Progenitor cell of endocrine pancreas (in vitro differentiated cells): ENCODE measurements at places on chromosomes 12 and 14. TPM values are rescaled to one million over a fixed set of nuclear protein-coding genes. Genes with fewer than 3 reads are reported as not detected.
A peak's percentile ranks its signal among the peaks of the same experiment; 100 is the strongest.

GRCh38 chr14:80653956-80654355 lies 287.6 kb downstream of the CEP128 start:
- DNase-seq = no peak
- peaks cover 10% of the 10 kb centered on the region for H3K36me3 ChIP-seq
- H3K4me3 ChIP-seq = no peak overlapping the region
- H3K4me1 ChIP-seq = peaks cover 3% of the 10 kb centered on the region

GRCh38 chr12:132202929-132203721 lies 58.9 kb downstream of the NOC4L start:
- DNase-seq = no peak
- no peak overlapping the region for H3K27ac ChIP-seq
- no peak overlapping the region for H3K4me3 ChIP-seq
- peaks cover 49% of the 10 kb centered on the region for H3K27me3 ChIP-seq

The SSPN gene
- total RNA-seq = 2.1 and 2.8 TPM in 2 replicates

The MGST1 gene
- total RNA-seq = 198 and 201 TPM in 2 replicates

GRCh38 chr12:10067942-10068341 lies 30.8 kb downstream of the CLEC1A start:
- no peaks in the 10 kb centered on the region for H3K27me3 ChIP-seq
- H3K4me3 ChIP-seq = no peak overlapping the region
- no peaks in the 10 kb centered on the region for H3K36me3 ChIP-seq
- peaks cover 9% of the 10 kb centered on the region for H3K4me1 ChIP-seq
- H3K27ac ChIP-seq = peak overlapping the region; percentile 57

GRCh38 chr14:74905595-74906142 lies 17.4 kb downstream of the RPS6KL1 start:
- H3K27me3 ChIP-seq = peaks cover 4% of the 10 kb centered on the region
- peak; percentile 72 for DNase-seq
- peaks cover 7% of the 10 kb centered on the region for H3K36me3 ChIP-seq
- H3K4me3 ChIP-seq = no peak overlapping the region

The CISTR gene
- total RNA-seq = 0.58 TPM in 1 of 2 replicates, not detected in the other

The NRIP2 gene
- not detected in 2 replicates for total RNA-seq

The BMP4 gene
- 2.7 and 7.5 TPM in 2 replicates for total RNA-seq

GRCh38 chr12:107330831-107331431 lies 237.6 kb upstream of the CRY1 start:
- DNase-seq = no peak
- no peaks in the 10 kb centered on the region for H3K36me3 ChIP-seq
- H3K27me3 ChIP-seq = peaks cover 54% of the 10 kb centered on the region
- H3K27ac ChIP-seq = no peak overlapping the region
- no peaks in the 10 kb centered on the region for H3K4me1 ChIP-seq
- H3K4me3 ChIP-seq = no peak overlapping the region

The TMTC1 gene
- 18.1 and 19.2 TPM in 2 replicates for total RNA-seq

The RD3L gene
- not detected in 2 replicates for total RNA-seq

DNA sequence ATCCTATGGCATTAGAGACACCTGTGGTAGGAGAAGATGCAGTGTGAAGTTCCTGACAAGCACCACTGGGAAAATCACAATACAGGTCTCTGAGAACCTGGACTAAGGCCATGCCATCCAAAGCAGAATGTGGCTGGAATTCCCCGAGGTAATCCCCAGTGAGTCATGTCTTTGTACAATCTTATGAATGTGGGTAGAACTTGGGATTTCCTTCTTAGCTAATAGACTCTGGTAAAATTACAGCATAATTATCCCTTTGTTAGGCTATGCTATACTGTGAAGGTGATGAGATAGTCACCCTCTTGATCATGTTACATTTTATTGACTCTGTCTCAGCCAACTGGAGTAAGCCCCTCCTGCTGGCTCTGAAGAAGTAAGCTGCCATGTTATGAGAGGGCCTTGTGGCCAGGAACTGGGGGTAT lies 224.3 kb upstream of the DCN start:
- DNase-seq = no peak
- H3K27me3 ChIP-seq = no peaks in the 10 kb centered on the region
- no peaks in the 10 kb centered on the region for H3K4me1 ChIP-seq
- no peaks in the 10 kb centered on the region for H3K36me3 ChIP-seq

- no peak overlapping the region for H3K4me3 ChIP-seq
- H3K36me3 ChIP-seq = peaks cover 1% of the 10 kb centered on the region
- H3K27ac ChIP-seq = no peak overlapping the region
- DNase-seq = no peak
- H3K27me3 ChIP-seq = no peaks in the 10 kb centered on the region
Measured at GRCh38 chr12:69055280-69055679, 122.3 kb upstream of the CPM start.

DNA sequence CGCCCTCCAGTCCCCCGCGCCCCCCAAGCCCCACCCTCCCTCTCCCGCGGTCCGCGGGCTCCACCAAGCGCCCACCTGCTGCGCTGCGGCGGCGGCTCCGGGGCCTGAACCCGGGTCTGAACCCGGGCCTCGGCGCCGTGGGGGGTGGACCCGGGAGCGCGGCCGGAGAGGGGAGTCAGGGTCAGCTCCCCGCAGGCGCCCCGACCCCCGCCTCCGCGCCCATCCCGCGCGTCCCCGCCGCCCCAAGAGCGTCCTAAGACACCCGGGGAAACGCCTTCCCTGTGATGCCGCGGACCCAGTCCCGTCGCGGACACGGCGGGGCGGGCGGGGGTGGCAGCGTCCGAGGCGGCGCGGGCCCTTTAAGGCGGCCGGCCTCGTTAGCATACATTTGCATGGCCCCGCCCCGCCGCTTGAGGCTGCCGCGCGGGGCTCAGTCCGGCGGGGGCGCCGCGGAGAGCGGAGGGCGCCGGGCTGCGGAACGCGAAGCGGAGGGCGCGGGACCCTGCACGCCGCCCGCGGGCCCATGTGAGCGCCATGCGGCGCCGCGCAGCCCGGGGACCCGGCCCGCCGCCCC lies at the start of gene MMP17:
Gene MMP17 (plus strand): TSS at position 433 of the 574 bp plus-strand sequence. CDS start 102 bp downstream, at position 535.
- peak within 1 kb of the TSS; percentile 51 for H3K4me3 ChIP-seq
- H3K4me1 ChIP-seq = no peaks in the 10 kb centered on the region
- no peaks in the 10 kb centered on the region for H3K36me3 ChIP-seq
- peaks cover 49% of the 10 kb centered on the region for H3K27me3 ChIP-seq
- H3K27ac ChIP-seq = no peak within 1 kb of the TSS

The MYH6 gene
- 0.04 and 0.07 TPM in 2 replicates for total RNA-seq

DNA sequence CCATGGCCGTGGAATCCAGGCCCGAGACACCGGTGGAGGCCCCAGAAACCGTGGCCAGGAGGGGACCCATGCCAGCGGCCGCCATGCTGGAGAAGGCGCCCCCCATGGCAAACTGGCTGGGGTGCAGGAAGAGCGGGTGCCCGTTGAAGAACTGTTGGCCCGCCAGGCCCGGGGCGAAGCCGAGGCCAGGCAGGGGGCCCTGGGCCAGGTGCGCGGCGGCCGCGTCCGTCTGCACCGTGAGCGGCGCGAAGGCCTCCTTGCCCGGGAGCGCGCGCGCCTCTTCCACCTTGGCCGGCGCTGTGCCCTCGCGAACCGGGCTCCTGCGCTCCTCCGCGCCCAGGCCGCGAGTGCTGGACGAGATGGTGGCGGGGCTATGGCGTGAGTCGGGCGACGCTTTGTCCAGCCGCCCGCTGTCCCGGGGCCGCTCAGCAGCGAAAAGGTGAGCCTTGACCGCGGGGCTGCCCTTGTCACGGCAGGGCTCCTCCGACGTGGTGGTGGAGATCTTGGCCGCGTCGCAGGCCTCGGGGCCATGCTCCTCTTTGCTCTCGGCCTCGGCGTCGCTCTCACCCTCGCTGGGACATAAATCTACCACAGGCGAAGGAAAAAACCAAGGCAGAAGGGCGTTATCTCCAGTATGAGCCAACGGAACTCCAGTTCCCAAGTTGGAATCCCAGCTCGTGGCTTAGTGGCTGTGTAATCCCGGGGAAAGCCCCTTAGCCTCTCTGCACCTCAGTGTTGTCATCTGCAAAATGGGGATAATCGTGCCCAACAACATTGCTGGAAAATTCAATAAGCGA lies 9.5 kb downstream of the TBX3 start:
- DNase-seq = no peak
- H3K4me1 ChIP-seq = peaks cover 9% of the 10 kb centered on the region
- H3K4me3 ChIP-seq = no peak overlapping the region
- no peak overlapping the region for H3K27ac ChIP-seq
- peaks cover 87% of the 10 kb centered on the region for H3K27me3 ChIP-seq
- H3K36me3 ChIP-seq = peaks cover 46% of the 10 kb centered on the region

DNA sequence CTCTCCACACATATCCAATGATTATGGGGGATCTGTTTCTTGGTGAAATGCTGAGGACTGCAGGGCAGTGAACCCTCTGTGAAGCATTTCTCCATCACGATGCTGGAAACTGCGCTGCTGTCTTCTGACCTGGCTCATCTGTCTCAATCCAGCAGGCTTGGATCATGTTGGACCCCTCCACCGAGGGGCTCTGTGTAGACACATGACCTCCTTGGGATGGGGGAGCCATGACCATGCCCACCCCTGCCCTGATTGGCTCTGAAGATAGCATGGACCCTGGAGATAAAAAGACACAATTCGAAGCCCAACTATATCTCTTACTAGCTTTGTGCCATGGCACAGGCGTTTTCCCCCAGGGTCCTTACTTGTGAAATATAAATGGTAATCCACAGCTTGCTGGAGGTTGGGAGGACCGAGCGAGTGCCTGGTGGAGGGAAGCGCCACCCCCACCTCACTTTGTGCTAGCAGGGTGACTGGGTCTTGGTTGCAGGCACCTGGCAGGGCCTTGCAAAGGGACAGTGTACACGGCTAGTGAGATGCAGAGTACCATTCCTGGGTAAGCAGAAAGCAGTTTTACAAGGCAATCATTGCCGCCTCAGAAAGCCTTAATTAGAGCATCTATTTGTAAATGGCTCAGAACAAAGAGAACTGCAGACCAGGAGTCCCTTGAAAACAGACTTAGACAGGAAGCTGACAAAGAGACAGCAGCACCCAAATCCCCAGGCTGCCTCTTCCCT lies 2.4 kb upstream of the KRT83 start:
- H3K27me3 ChIP-seq = peaks cover 72% of the 10 kb centered on the region
- H3K27ac ChIP-seq = no peak overlapping the region
- no peaks in the 10 kb centered on the region for H3K36me3 ChIP-seq
- no peak for DNase-seq
- H3K4me3 ChIP-seq = no peak overlapping the region

GRCh38 chr12:102436867-102437266 lies 43.5 kb downstream of the IGF1 start:
- H3K27me3 ChIP-seq = peaks cover 8% of the 10 kb centered on the region
- no peaks in the 10 kb centered on the region for H3K36me3 ChIP-seq
- H3K4me3 ChIP-seq = no peak overlapping the region
- no peak overlapping the region for H3K27ac ChIP-seq
- H3K4me1 ChIP-seq = peaks cover 8% of the 10 kb centered on the region

DNA sequence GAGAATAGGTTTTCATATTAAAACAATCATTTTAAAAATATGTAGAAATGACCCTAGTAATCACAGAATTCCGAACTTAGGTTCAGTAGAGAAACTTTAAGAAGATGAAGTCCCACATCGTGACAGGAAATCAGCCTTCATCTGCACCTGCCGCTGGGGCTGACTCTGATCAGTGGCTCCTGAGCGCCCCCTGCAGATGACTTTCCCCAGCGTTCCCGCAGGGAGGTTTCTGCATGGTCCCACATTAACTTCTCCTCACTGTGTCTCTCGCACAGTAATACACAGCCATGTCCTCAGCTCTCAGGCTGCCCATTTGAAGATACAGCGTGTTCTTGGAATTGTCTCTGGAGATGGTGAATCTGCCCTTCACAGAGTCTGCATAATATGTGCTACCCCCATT lies 1131.1 kb downstream of the TMEM121 start:
- H3K4me3 ChIP-seq = no peak overlapping the region
- no peak overlapping the region for H3K27ac ChIP-seq
- DNase-seq = no peak
- no peaks in the 10 kb centered on the region for H3K4me1 ChIP-seq
- peaks cover 1% of the 10 kb centered on the region for H3K36me3 ChIP-seq
- no peaks in the 10 kb centered on the region for H3K27me3 ChIP-seq

The CSRP2 gene
- 90.0 and 96.1 TPM in 2 replicates for total RNA-seq

GRCh38 chr12:47269916-47270315 lies 190.2 kb upstream of the AMIGO2 start:
- H3K27me3 ChIP-seq = no peaks in the 10 kb centered on the region
- peaks cover 2% of the 10 kb centered on the region for H3K36me3 ChIP-seq
- H3K4me1 ChIP-seq = peaks cover 2% of the 10 kb centered on the region
- no peak overlapping the region for H3K27ac ChIP-seq
- no peak for DNase-seq

The PLEK2 gene
- total RNA-seq = 0.67 and 0.89 TPM in 2 replicates

The MRPL42 gene
- 93.9 and 95.5 TPM in 2 replicates for total RNA-seq

DNA sequence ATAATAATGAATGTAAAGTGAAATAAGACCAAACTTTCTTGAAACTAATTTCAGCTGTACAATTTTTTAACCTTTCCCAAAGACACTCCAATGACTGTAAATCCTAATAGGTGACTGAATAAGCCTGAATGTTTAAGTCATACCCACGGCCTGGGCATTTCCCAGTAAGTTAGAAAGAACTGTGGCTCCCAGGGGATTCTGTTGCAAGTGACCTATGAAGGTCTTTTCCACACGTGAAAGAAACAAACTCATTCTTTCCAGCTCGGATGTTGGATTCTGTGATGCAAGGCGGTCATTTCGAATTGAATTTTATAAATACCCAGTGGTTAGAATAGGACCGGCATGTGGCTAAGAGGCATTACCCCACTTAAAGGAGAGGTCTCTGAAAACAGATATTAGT lies 1134.4 kb downstream of the GALC start:
- peaks cover 7% of the 10 kb centered on the region for H3K4me1 ChIP-seq
- no peaks in the 10 kb centered on the region for H3K27me3 ChIP-seq
- H3K27ac ChIP-seq = no peak overlapping the region
- no peaks in the 10 kb centered on the region for H3K36me3 ChIP-seq
- no peak for DNase-seq

DNA sequence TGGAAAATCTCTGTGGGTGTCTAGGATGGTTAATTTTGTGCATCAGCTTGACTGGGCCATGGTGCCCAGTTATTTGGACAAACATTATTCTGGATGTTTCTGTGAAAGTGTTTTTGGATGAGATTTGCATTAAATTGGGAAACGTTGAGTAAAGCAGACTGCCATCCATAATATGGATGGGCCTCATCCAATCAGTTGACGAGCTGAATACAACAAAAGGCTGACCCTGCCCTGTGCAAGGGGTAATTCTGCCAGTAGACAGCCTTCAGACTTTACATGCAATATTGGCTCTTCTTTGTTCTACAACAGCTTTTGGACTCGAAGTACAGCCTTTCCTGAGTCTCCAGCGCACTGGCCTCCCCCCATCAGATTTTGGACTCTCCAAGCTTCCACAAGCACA lies 1.5 kb upstream of the CDKN3 start:
- no peaks in the 10 kb centered on the region for H3K36me3 ChIP-seq
- peaks cover 2% of the 10 kb centered on the region for H3K27me3 ChIP-seq
- peak overlapping the region; percentile 16 for H3K4me3 ChIP-seq
- H3K4me1 ChIP-seq = peaks cover 7% of the 10 kb centered on the region
- no peak overlapping the region for H3K27ac ChIP-seq

DNA sequence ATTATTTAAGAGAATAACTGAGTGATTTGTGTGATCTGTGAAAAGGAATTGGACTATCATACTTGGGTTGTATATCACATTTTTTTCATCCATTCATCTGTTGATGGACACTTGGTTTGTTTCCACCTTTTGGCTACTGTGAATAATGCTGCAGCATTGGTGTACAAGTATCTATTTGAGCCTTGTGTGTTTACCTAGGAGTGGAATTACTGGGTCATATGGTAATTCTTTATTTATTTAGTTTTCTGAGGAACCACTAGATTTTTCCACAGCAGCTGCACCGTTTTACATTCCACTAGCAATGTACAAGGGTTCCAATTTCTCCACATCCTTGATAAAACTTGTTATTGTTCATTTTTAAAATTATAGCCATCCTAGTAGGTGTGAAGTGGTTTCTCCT lies 56.1 kb downstream of the APAF1 start:
- peaks cover 8% of the 10 kb centered on the region for H3K36me3 ChIP-seq
- no peaks in the 10 kb centered on the region for H3K27me3 ChIP-seq
- H3K4me1 ChIP-seq = no peaks in the 10 kb centered on the region
- DNase-seq = no peak

The PPP1R1A gene
- total RNA-seq = 22.1 and 22.3 TPM in 2 replicates

The SPTB gene
- total RNA-seq = 1.1 and 1.7 TPM in 2 replicates
